NCI-H1092 (cell line): ENCODE measurements at places on chromosomes 5 and 9.
A peak's percentile ranks its signal among the peaks of the same experiment; 100 is the strongest.

GRCh38 chr9:118215549-118215948 lies 511.3 kb downstream of the TLR4 start:
- DNase-seq, result no peak

DNA sequence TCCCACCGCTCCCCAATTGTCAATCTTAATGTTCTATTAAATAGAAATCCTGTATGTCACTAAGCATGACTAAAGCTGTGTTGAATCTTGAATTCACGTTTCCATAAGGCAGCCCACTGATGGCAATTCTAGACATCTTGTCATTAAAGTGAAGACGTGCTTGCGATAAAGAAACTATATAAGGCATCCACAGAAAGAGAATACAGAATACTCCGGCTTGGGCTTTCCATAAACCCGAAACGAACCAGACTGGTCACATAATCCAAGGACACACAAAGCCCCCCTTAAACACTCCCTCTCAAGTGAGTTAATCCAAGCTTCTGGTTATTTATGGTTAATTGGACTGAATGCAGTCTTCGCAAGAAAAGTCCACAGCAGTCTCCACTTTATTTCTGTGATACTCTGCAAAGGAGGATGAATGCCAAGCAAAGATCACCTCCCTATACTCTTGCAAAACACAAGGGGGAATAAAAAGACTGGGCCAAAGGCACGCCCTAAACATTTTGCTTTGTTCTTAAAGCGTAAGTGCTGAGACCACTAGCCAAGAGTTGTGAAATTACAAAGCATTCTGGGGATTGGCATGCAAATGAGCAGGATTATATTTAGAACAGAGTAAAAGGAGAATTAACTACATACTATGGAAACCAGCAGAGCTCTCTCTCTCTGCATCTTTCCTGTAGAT lies 54.7 kb downstream of the DPYSL3 start:
- DNase-seq, result no peak

GRCh38 chr9:36980148-36980974 lies 53.7 kb downstream of the PAX5 start:
- peak; percentile 91 for DNase-seq

DNA sequence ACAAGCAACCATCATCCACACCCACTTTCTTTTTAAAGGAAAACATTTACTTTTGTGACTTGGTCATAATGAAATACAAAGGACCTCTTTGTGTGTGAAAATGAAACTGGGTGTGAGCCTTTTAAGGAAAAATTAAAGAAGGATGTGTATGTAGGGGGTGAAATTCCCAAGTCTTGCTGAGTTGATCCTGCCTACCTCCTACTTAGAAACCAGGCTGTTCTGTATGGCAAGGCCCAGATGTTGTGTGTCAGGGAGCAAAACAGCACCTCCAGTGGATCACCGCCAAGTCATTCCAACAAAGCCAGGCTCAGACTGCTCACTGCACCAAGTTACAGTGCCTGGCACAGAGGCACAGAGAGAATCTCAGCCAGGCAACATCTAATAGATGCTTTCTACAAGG lies 198.5 kb upstream of the FBN2 start:
- DNase-seq, result no peak

DNA sequence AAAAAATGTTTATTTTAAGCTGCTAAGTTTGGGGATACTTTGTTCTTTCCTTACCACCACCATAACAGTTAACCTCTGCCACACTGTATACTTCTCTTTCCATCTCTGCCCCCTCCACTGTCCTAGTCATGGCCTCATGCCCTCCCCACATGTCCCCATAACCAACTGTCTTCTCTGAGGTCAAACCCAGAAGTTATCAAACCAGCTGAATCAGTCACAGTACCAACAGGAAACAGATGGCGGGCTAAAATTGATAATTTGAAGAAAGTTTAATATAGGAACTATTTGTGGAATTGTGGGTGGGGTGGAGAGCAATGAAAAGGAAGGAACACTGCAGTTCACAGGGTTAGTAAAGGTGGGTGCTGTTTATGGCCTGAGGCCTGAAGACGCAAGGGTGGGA lies 5.7 kb upstream of the DCTN4 start:
- no peak for DNase-seq

- no peak for DNase-seq
These were observed at the start of gene UAP1L1 for GRCh38 chr9:137077010-137077747. TSS of gene UAP1L1 (plus strand) at chr9:137077517. CDS start at chr9:137077533, 16 bp downstream.

DNA sequence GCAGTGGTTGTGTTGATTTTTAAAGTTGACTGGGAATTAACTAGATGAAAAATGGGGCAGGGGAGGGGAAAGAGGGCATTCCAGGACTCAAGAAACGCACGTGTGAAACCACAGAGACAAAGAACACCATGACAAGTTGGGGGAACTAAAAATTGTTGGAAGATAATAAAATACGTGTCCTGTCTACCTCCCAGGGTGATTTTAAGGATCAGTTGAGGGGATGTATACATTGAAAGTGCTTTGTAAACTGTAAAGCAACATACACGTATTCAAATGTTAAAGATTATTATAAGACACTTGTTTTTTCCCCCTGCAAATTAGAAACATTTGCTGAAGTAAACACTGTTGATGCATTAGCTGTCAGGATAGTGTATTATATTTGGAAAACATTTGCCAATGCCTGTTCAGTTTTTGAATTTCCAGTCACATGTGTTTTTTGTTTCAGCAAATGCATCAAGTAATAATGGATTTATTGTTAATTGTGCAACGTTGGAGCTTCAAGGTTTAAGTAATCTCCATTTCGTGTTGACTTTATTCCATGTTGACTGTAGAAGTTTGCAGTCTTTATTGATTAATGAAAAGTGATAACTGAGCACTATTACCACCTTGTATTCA lies 412.7 kb downstream of the ACTL7B start:
- DNase-seq, result no peak

- DNase-seq, result no peak
These were observed 90.1 kb upstream of the PITX1 start for GRCh38 chr5:135124128-135124527.

DNA sequence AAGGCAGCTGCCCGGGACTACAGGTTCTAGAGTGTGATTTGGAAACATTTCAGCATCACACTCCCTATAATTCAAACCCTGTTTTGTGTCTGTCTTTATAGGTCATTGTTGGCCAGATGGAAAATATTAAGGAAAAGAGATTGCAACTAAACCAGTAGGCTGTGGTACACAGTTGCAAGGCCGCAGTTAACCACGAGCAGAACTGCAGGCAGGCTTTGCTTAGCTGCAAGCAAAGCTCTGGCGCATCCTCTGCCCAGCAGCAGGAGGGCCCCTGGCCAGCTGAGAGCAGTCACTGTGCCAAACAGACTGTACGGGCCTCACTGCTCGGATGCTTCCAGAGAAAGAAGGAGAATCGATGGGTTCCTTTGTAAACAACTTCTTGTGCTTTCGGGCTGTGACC lies 204.5 kb downstream of the DENND1A start:
- DNase-seq, result no peak

DNA sequence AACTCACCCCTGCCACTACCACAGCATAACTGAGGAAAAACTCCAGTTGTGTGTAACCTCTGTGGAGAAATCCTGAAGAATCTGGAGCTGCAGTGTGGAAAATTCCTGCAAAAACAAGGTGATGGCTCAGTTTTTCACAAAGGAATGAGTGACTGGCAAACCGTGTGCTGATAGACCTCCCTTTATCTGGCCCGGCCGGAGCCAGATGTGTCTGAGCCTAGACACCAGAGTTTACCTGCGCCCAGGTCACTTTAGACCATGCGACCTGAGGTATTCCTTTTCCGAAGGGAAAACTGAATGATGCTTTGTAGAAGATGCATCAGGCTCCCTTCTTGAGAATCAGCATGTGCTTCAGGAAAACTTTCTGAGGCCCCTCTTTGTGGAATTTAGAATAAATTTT lies 16.2 kb downstream of the SLC25A48 start:
- DNase-seq, result no peak

DNA sequence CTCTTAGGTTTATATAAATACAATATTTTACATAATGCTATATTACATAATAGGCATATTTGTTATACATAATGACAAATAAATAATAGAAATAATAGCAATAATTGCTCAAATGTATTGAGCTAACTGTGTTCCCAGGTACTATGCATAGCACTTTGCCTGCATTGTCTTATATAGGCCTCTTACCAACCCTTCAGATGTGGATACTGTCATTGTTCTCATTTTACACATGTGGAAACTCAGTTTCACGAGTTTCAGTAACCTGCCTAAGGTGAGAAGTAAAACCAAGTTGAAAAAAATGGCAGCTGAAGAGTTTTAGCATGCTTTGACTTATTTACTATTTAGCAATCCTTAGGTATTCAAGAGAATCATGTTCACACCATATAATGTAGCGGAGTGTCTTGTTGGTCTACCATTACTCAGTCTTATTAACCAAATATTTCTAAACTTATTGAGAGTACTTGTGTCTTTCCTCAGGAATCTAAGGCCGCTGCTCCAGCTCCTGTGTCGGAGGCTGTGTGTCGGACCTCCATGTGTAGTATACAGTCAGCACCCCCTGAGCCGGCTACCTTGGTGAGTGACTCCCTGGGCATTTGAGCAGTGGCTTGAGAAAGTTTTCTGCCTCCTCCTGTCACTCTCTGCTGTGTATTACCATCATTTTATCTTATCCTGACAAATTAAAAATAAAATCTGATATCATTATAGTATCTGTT lies 57.5 kb downstream of the ERAP1 start:
- DNase-seq, result no peak

DNA sequence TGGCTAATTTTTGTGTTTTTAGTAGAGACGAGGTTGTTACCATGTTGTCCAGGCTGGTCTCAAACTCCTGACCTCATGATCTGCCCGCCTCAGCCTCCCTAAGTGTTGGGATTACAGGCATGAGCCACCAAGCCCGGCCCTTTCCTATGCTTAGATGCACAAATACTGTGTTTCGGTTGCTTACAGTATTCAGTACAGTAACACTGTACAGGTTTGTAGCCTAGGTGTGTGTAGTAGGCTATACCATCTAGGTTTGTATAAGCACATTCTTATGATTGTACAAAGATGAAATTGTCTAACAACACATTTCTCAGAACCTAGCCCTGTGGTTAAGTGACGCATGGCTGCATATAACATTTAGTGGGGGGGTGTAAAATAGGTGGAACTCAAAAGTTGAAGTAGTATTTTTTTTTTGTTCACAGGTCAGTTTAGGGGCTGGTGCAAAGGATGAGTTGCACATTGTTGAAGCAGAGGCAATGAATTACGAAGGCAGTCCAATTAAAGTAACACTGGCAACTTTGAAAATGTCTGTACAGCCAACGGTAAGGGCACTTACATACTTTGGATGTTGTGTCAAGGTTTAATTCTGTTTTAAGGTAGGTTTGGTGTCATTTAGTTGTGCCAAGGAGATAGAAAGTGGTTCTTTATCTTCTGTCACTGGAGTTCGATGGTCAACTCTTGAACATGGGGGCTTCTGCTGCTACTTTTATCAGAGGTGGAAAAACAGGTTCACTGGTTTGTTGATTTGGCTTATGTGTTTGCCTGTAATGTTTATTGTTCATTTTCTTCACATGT lies 3.4 kb downstream of the NPM1 start:
- DNase-seq, result no peak

DNA sequence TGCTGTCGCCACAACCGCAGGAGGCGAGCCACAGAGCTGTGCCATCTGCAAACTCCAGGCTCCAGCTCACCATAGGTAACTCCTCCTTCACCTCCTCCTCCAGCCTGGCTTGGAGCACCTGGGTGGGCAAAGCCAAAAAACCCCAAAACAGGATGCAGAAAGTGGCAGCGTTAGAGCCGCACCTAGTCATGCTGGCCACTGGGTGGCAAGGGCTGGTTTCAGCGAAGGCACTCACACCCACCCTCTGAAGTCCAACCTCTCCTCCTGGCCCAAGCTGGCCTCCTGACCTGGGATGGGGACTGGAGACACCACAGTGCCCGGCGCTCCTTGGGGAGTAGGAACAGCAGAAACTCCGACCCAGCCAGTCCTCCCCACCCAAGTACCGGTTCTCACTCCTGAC lies 28.7 kb upstream of the ZNF354B start:
- no peak for DNase-seq

- DNase-seq, result no peak
These were observed 15.8 kb upstream of the PTPN3 start for GRCh38 chr9:109513871-109514270.

DNA sequence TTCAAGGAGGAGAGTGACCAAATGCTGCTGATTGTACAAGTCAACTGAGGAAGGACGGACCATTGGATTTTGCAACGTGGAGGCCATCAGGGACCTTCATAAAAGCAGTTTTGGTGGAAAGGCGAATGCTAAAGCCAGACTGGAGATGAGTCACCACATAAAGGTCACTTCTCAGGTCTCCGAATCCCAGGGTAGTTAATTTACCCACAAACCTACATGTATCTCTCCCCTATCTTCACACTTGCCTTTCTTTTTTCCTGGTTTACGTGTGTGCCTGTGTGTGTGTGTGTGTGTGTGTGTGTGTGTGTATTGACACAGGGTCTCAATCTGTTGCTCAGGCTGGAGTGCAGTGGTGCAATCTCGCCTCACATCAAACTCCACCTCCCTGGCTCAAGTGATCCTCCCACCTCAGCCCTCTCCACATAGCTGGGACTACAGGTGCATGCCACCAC lies 4.6 kb upstream of the CTNNA1 start:
- DNase-seq, result no peak

- no peak for DNase-seq
These were observed 63.1 kb downstream of the SH3TC2 start for GRCh38 chr5:148999741-149000140.

DNA sequence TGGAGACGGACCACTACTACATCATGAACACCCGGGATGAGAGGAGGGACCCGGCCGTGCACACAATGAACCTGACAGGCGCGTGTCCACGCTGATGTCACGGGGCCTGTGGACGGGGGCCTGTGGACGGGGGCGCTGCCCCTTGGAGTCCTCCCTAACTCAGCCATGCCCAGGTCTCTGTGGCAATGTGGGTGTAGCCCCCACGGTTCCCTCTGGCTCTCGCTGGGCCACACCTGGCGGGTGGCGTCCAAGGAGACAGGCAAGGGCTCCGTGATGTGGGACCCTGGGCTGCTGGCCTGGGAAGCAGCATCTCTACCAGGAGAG lies 22.1 kb downstream of the PAEP start:
- DNase-seq, result no peak

- no peak for DNase-seq
These were observed 1.3 kb downstream of the FBXL7 start for GRCh38 chr5:15501091-15501791.

GRCh38 chr5:158398360-158399201 lies 539.6 kb upstream of the CLINT1 start:
- no peak for DNase-seq

- DNase-seq, result no peak
These were observed 210.8 kb upstream of the SMARCA2 start for GRCh38 chr9:1804128-1804865.
